ENCODE measurements at places on chromosomes 1 and 21.

- no peak for DNase-seq
Measured at GRCh38 chr1:95660736-95661135, 426.7 kb downstream of the RWDD3 start.

DNA sequence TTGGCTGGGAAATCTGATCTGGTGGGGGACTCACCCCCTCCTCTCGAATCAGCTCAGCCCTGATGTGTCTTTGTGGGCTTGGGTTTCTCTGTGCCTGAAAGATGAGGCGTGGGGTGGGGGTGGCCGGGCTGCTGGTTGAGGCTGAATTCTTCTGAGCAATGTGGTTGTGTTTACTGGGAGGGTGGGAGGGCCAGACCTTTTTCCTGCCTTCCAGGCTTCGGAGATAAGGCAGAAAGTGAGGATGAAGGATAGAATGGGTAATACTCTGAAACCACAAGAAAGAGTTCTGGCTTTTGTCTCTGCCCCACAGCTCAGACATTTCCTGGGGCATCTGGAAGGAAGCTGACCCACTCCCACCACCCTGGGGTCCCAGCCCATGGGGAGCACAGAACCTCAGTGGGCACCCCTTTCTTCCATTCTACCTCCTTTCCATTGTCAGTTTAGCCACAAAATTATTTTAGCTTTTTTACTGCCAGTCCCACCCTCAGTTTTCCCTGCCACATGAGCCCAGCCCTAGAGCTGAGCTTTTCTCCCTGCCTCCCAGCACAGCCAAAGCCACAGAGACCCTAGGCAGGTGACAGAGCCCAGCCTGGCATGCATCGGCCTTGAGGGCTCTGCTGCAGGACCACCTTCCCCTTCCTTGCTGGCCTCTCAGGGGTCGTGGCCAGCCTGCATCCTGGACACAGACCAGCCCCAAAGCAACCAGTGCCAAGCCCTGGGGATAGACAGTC lies 11.2 kb downstream of the ALX3 start:
- DNase-seq, result no peak

GRCh38 chr21:16841975-16842695 lies 670.7 kb upstream of the CXADR start:
- DNase-seq, result no peak

DNA sequence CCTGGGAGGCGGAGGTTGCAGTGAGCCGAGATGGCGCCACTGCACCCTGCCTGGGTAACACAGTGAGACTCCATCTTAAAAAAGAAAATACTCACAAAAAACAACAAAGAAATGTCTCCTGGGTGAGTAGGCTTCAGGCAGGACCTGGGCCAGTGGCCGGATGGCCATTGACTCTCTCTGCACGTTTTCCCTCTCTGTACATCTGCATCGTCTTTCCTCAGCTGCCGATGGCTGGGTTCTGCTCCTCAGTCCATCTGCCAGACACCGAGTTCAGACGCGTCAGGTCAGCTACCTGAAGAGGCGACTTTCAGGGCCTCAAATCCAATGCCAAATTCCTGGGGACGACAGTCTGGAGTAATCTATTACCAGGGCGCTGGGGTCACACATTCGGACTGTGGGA lies 199.3 kb downstream of the CAMTA1 start:
- DNase-seq, result no peak

DNA sequence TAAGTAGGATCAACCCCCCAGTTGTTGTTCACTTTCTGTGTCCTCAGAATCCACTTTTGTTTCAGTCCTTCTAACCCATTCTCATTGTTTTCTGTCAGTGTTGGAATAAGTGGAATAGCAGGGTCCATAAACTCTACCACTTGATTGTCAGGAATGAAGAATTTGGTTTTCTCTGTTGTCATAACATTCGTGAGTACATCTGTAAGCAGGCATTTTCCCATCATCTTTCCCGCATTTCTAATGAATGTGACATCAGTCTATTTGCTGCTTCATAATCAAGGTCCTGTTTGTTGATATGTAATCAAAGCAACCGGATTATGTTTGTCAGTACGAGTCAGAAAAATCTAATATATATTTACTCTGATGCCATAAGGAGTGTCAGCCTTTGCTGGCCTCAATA lies 147.1 kb downstream of the KIF26B start:
- DNase-seq, result no peak

DNA sequence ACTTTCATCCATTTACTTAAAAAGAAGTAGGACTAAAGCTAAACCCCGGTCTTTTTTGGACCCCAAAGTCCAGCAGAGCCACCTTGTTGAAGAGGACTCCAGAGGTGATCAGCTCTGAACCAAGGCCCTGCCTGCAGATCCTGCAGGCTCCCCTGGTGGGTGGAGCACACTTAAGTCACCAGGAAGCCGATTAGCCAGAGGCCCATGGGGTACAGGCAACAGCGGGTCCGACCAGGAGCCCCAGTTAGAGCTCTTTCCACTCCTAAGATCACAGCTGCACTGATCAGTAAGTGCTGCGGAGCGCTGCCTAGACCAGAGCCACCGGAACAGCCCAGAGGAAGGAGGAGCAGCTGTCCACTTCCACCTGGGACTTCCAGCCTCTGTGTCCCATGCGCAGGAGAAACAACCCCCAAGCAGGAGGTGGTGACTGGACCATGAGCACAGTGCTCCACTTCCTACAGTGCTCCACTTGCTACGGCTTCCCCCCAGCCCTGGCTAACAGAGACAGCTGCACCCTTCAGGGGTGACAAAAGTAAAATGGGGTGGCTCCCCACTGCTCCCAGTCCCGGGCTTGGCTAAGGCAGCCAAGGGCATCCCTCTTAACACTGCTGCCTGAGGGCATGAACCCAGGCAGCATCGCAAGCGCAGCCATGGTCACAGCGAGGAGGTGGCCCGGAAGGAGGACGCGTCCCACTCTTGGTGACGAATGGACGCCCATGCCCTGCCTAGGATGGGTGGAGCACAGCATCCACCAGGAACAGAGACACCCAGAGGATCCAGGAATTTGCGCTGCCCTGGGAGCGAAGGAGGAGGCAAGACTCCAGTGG lies 58.0 kb downstream of the NPHP4 start:
- DNase-seq, result no peak

- DNase-seq, result peak; percentile 75
Measured at GRCh38 chr1:167043752-167044488, 46.3 kb downstream of the GPA33 start.

- peak; percentile 70 for DNase-seq
Measured at GRCh38 chr1:98051065-98051675, 130.3 kb upstream of the DPYD start.

- DNase-seq, result no peak
Measured at GRCh38 chr1:104295511-104295910, 545.8 kb downstream of the AMY1C start.

GRCh38 chr1:41322101-41322661 lies 39.1 kb upstream of the FOXO6 start:
- DNase-seq, result no peak

DNA sequence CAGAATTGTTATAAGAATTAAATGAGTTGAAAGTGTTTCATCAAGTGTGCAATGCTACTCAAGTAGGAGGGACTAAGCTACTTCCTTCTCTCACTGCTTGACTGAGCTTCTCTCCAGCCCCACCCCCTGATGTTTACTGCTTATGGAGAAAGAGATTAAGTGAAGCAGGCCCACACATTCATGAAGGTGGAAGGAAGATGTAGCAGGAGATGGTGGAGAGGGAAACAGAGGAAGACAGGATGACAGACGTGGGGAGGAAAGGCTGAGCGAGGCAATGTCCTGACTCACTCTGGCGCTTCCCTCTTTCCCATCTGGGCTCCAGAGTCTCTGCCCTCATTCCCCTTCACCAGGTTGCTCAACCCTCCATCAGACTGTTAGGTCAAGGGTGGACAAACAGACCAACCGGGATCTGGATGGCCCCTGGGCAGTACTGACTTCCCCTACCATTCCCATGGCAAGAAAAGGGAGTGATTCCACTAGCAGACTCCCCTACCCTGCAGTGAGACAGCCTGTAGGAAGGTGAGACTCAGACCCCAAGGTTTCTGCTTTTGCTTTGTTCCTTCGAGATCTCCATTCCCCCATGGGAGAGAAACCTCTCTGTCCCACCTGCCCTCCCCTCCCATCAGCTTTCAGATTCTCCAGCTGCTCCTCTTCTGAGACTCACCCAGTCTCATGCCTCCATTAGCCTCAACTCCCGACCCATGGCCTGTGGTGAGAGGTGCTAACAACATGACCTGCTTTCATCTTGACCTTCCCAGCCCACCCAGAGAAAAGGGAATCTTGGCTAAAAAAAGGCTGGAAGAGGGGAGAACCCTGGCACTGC lies 3.1 kb upstream of the ARHGEF2 start:
- DNase-seq, result no peak

Measured in activated naive CD8-positive, alpha-beta T cell treated with anti-CD3 and anti-CD28 coated beads, Interleukin-2, amount 50 U/mL, for 24 hours (primary cell).